NCI-H2081 (cell line): ENCODE measurements at places on chromosomes 1 and 21.

- no peak for DNase-seq
Measured at GRCh38 chr1:63200676-63201075, 121.7 kb upstream of the FOXD3 start.

- no peak for DNase-seq
Measured at GRCh38 chr1:151048645-151049032, 1.1 kb downstream of the C1orf56 start.

GRCh38 chr1:17117451-17118265 is 1.6 kb downstream of the PADI2 start:
- DNase-seq: no peak

GRCh38 chr1:153374071-153374470 is 1.4 kb downstream of the S100A12 start:
- no peak for DNase-seq

DNA sequence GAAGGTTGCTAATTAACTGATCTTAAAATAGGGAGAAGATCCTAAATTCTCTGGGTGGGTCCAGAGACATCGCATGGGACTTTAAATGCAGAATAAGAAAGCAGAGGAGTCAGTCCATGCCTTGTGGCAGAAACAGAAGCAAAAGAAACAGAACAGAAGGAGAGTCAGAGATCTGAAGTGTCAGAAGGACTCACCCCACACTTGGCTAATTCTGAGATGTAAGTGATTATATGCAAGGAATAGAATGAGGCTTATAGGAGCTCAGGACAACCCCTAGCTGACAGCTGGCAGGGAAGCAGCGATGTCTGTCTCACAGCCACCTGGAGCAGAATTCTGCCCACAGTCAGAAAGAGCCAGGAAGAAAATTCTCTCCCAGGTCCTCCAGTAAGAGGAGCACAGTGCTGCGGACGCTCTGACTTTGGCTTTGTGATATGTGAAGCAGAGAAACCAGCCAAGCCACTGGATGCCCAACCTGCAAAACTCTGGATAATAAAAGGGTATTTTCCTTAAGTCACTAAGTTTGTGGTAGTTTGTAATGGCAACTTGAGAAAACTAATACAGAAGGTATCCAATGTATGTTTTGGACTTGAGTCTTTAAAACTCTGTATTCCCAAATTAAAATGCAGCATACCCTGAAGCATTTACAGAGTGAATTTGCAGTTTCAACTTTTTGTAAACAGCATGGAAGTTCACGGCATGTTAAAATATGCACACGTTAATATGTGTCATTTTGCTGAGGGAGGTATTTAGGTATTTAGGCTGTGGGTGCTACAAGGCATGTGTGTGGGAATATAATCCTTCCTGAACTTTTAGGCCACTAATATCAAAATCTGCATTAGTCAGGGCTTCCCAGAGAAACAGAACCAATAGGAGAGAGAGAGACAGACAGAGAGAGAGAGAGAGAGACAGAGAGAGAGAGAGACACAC is 388.5 kb downstream of the PCP4 start:
- DNase-seq: no peak

DNA sequence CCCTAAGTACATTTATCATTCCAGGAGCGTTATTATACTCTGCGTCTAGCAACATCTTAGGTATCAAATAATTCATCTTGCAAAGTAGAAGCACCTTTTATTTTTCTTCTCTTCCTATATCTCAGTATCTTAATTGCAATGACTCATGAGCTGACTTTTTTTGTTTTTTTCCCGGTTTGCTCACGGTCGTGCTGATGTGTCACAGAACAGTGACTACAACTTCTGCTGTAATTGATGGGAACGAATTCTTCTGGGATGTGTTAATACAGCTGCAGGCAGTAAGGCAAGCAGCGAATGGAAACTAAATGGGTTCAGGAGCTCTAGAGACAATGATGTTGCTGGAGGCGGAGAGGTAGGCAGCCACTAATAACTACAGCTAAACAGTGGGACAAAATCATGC is 89.8 kb upstream of the TMPRSS15 start:
- no peak for DNase-seq

GRCh38 chr1:109650609-109651008 is 5.3 kb upstream of the GSTM4 start:
- DNase-seq: no peak

- DNase-seq: no peak
Measured at GRCh38 chr1:201026234-201026633, 2.7 kb upstream of the KIF21B start.
